ENCODE measurements at places on chromosomes 13 and 19. TPM values are rescaled to one million over a fixed set of nuclear protein-coding genes. Genes with fewer than 3 reads are reported as not detected.

- no peak for DNase-seq
These were observed 7.0 kb upstream of the SLC25A42 start for GRCh38 chr19:19056636-19057275.

DNA sequence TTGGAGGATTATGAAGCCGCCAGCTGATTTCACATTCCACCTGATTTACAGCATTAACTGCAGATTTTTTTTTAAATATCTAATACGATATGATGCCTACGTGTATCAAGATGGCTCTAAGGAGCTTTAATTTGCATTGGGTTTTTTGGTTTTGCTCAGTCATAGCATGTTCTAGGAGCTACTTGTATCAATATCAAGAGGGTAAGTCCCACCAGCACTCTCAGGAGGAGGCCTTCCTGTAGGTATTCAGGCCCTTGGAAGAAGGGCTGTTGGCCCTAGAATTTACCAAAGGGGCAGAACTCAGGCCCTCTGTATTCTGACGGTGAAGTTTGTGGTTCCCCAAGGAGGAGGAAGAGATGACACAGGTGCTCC is 97.2 kb upstream of the IPO5 start:
- no peak for DNase-seq

GRCh38 chr13:42039946-42040729 is 8.3 kb upstream of the DGKH start:
- peak; percentile 76 for DNase-seq

- DNase-seq, result peak; percentile 69
These were observed 781 bp downstream of the QPCTL start for GRCh38 chr19:45693106-45693788.

DNA sequence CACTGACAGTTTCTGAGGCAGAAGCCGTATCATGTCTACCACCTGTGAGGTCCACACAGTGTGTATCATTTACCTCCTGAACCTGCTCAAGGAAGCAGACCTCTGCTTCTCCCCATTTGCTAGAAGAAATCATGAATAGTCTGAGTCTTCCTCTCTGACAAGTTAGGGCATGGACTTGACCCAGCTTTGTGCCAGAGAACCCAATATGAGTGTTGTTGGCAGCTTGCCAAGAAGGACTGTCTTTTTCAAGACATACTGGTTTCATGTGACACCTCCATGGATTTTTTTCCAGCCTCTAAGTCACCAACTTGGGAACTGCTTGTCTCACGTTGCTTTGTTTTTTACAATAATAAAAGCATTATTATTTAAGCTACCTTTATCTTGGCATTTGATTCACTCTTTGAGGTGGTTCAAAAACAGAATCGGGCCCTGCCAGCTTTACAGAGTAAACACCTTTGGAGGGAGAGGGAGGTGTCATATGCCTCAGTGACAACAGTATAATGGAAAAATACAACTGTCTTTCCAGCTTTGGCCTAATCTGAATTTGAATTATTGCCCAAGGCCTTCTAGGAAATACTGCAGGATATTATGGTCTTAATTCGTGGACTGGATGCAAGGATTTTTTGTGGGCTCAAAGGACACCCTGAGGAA is 9.6 kb downstream of the ZNF211 start:
- DNase-seq, result no peak

DNA sequence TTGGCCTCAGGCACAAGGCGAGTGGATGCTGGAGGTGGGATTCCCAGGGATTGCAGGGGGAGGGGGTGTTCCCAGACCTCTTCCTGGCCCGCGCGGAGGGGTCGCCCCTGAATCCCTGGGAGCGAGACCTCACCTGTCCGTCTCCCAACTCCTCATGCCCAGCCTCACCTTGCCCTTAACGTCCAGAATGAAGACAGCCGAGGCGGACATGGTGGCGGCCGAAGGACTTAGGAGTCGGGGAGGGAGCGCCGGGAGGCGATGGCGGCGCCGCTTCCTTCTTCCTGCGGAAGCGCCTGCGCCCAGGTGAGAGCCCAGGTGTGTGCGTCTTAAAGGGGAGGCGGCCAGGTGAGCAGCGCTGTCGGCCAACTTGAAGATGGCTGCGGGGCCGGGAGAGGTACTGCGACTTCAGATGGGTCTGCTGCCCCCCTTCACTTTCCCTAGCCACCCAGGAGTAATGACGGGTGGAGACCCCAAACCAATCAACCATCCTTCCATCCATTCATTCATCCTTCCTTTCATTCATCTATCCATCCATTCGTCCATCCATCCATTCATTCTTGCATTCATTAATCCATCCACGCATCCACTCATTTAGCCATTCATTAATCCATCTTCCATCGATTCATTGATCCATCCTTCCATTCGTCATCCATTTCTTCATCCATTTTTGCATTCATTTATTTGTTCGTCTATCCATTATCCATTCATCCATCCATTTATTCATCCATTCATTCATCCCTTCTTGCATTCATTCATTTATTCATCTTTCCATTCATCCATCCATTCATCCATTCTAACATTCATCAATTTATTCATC is at the start of gene AP1M2:
TSS of gene AP1M2 (minus strand) at position 291 of the 817 bp plus-strand sequence. CDS start at position 210, 81 bp downstream.
- DNase-seq, result peak; percentile 37

GRCh38 chr19:3494559-3494958 is 5.9 kb downstream of the DOHH start:
- DNase-seq, result no peak

DNA sequence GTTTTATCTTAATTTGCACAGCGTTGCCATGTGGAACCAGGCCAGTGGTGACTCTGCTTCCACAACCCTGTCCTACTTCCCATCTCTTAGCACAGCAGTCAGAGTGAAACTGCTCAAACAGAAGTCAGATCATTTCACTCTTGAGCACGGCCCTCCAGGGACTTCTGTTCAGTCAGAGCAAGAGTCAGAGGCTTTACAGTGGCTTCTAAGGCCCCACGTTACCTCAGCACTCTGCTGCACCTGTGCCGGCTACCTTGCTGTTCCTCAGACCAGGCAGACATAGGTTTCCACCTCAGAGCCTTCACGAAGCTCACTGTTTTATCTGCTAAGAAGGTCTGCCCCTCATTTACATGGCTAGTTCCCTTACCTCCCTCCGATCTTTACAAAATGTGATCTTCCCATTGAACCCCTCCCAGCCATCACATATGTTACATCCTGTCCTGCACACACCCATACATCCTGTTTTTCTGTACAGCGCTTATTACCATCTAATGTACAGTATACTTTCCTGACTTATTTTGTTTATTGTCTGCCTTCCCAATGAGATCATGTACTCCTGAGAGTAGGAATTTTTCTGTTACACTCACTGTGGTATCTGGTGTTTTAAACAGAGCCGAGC is 41.6 kb downstream of the TM9SF2 start:
- no peak for DNase-seq

- no peak for DNase-seq
These were observed 133.5 kb upstream of the KL start for GRCh38 chr13:32882691-32883090.

- no peak for DNase-seq
These were observed 7.3 kb downstream of the ZNF555 start for GRCh38 chr19:2848616-2849015.

DNA sequence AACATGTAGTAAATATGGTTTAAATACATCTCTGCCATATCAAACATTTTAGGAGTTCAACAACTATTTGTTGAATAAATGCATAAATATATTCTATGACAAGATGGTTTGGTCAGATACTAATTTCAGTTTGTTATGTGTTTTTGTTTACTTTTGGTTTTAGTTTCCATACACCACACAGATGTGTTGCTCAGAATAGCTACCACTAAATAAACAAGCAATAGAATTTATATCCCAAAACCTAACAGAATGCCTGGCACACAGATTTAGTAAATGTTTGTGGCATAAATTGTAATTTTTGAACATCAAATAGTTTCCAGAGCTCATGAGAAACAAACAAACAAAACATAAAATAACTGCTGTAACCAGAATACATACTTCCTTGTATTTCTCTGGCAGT is 126.8 kb upstream of the ATXN8OS start:
- no peak for DNase-seq

GRCh38 chr13:86357106-86357505 is 557.9 kb upstream of the SLITRK6 start:
- no peak for DNase-seq

GRCh38 chr13:49023431-49023830 is 47.7 kb downstream of the FNDC3A start:
- peak; percentile 83 for DNase-seq

GRCh38 chr19:7480222-7480969 is 8.4 kb downstream of the PEX11G start:
- DNase-seq, result no peak

DNA sequence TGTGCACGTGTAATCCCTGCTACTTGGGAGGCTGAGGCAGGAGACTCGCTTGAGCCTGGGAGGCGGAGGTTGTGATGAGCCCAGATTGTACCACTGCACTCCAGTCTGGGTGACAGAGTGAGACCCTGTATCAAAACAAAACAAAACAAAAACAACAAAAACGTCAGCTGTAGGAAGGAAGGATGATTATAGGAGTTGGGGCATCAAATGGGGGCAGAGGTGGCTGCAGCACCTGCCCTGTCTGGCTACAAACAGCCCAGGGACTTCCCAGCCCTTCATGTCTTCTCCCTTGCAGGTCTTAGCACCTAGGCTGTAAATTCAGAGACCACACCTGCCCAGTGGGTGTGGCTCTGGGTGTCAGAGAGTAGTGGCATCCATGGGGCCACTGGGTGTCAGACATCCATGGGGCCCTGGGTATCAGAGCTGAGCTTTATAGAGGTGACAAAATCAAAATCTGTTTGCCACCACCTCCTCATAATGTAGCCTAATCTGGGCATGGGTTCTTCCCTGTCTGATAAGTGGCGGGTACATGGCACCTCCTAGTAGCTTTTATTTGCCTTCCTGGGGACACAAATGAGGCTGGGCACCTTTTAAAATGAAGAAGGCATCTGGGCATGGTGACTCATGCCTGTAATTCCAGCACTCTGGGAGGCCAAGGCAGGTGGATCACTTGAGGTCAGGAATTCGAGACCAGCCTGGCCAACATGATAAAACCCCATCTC is 4.7 kb upstream of the B3GNT3 start:
- DNase-seq, result peak; percentile 58

- DNase-seq, result no peak
These were observed 469.2 kb downstream of the COG6 start for GRCh38 chr13:40124633-40125015.

DNA sequence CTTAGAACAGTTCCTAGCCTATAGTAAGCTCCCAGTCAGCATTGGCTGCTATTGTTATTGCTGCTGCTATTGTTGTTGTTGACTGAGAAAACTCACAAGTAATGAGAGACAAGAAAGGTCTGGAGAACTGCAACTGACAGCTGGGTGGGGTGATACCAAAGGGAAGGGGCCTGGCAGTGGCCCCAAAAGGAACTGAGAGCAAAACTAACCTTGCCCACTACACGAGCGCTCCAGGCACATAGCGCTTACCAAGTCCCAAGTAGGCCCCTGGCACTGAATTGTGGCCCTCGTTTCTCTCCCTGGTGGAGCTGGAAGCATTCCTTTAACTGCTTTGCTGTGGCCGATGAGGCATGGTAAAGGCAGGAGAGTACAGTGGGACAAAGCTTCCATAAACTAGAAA is 59.7 kb downstream of the KCTD12 start:
- DNase-seq, result no peak

DNA sequence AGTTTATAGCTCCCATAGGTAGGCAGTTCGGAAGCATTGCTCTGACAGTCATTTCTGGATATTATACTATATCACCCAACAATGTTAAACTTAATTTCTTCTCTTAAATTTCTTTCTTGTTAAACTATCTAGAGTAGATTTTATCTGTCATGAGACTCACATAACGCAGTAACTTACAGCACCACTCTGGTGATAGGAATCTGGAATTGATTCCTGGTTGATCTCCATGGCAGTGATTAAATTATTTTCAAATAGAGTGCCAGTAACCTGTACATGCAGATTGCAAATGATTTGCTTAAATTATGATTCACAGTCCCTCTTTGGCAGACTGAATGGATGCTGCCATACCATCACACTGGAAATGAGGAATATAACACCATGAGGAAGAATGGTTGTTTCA is 722.1 kb downstream of the DACH1 start:
- DNase-seq, result no peak

DNA sequence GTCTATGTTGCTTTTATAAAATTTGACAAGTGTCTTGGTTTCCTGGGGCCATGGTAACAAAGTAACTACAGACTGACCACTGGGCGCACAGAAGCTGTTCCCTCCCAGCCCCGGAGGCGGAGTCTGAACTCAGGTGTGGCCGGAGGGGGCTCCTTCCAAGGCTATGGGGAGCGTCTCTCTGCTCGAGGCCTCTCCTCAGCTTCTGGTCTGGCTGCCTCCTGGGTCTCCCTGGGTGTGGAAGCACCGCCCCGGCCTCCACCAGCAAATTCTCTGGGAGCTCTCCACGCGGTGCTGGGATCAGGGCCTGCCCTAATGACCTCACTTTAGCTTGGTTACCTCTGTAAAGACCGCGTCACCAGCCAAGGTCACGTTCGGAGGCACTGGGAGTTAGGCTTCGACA is 45.7 kb upstream of the F7 start:
- DNase-seq, result no peak

GRK1 gene
- total RNA-seq, result not detected

PODNL1 gene
- total RNA-seq, result not detected

PSG3 gene
- total RNA-seq, result not detected

POGLUT2 gene
- total RNA-seq, result 4.5 TPM

CYP4F8 gene
- not detected for total RNA-seq

PGLYRP1 gene
- total RNA-seq, result not detected

ZNF541 gene
- not detected for total RNA-seq

OVOL3 gene
- total RNA-seq, result not detected

BCAM gene
- 18.7 TPM for total RNA-seq

LRP3 gene
- 25.9 TPM for total RNA-seq

MBD3L2 gene
- total RNA-seq, result not detected
